ENCODE measurements at places on chromosomes 3 and 15.

DNA sequence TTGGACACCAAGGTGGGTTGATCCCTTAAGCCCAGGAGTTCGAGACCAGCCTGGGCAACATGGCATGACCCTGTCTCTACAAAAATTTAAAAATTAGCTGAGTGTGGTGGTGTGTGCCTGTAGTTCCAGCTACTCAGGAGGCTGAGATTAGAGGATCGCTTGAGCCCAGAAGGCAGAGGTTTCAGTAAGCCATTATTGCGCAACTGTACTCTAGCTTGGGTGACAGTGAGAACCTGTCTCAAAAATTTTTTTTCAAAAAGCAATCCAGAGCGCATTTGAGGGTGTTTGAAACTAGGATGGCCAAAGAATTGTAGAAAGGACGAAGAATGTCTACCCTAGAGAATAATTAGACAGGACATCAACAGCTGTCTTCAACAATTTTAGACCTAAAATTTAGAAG lies 103.4 kb downstream of the STAC start:
- no peak for DNase-seq

DNA sequence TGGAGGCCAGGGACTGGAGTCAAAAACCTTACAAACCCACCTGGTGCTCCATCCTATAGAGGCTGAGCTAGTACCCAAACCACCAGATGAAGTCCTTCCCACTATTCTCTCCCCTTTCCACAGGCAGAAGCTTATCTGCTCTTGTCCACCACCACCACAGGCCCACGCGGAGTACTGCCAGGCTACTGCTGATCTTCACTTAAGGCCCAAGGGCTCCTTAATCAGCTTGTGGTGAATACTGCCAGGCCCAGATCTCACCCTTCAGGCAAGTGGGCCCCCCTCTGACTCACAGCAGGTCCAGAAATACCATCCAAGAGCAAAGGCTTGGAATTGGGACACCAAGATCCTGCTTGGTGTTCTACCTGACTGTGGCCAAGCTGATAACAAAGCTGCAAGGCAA lies 598.1 kb upstream of the CBLB start:
- DNase-seq = no peak

GRCh38 chr15:100732211-100733055 lies 130.0 kb downstream of the ASB7 start:
- no peak for DNase-seq

DNA sequence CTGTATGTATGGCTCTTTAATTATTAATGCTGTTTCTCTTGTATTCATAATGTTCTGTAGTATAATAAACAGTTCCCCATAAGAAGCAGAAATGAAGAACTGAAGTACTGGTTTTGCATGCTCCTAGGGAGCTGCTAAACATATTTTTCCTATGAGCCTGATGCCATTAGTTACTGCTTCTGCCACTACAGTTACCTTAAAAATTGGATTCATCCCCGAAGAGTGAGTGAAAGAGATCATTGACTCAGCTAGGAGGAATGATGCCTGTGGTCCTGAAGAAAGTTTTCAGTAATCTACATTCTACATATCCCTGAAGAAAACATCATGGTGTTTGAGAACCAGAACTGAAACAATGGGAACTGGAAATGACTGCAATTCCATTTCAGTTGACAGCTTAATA lies 37.1 kb upstream of the ST3GAL6 start:
- DNase-seq = no peak

DNA sequence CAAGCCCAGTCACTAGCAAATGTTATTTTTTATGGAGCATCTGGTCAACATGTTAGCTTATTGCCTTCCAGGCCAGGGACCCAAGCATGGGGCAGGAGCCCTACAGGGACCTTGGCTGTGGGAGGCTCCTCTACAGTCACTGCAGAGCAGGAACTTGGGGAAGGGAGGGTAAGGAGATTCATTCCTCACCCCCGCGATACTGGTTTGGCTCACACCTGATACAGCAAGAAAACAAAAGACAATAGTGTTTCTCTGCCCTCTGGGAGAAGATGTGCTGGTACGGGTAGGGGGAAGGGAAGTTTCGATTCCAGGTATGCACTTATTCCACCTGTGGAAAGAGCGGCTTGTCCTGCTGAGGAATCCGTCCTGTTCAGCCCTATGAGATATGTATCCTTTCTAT lies 77.6 kb downstream of the SLC12A8 start:
- no peak for DNase-seq

- no peak for DNase-seq
These were observed 36.1 kb upstream of the MECOM start for GRCh38 chr3:169699536-169700050.

DNA sequence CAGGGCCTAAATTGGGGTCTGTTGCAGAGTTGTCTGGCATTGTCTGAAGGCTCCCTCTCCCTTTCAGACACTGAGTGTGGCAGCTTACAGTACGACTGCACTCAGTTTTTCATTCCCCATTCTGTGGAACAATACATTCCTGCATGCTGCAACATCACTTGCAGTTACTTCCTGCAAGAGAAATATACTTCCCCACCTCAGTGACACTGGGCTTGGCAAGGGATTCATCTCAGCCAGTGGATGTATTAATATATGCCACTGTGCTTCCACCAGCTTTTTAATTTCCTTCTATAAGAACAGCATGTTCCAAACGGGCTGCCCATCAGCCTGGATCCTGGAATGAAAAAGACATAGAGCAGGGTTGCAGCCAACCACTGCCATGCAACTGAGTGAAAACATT lies 23.1 kb downstream of the B3GALNT1 start:
- DNase-seq = no peak

DNA sequence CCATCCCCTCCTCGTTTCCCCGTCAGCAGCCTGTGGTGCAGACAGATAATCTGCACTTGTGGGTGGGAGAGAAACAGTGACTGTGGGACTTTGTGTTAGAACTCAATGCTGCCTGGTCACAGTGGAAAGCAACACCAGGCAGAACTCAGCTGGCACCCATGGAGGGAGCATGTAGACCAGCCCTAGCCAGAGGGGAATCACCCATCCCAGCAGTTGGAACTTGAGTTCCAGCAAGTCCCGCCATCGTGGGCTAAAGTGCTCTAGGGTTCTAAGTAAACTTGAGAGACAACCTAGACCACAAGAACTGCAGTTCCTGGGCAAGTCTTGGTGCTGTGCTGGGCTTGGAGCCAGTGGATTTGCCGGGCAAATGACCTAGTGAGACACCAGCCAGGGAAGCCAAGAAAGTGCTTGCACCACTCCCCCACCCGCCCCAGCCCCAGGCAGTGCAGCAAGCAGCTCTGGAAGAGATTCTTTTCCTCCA lies 24.4 kb downstream of the ISG20 start:
- DNase-seq = no peak

DNA sequence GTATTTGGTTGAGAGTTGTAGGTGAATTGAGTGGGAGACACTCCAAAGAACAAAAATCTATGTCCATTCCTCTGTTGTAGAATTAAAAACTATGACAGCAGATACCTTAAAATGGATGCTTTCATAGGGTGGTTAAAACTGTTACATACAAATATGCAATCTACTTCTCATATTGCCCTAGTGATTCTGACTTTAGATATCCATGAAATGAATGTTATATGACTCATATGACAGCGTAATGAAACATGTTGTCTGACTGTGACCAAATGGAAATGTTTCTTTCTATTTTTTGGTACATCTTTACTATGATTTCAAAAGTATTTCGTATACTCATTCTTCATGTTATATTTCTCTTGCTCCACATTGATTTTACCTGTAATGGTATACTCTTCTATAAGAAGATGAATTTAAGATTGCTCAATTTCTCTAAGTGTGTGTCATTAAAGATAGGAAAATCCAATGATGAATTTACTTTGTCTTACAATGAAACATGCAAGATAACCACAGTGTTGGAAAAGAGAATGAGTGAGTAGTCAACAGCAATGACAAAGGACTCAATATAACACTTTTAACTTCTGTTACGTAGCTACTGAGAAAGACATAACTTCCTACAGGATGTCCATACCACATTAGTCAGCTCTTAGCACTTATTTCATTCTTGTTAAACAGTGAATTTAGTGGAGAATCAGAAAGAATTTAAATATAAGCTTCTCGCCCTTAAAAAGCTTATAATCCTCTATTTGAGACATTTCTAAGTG lies 79.3 kb upstream of the LSAMP start:
- DNase-seq = no peak

DNA sequence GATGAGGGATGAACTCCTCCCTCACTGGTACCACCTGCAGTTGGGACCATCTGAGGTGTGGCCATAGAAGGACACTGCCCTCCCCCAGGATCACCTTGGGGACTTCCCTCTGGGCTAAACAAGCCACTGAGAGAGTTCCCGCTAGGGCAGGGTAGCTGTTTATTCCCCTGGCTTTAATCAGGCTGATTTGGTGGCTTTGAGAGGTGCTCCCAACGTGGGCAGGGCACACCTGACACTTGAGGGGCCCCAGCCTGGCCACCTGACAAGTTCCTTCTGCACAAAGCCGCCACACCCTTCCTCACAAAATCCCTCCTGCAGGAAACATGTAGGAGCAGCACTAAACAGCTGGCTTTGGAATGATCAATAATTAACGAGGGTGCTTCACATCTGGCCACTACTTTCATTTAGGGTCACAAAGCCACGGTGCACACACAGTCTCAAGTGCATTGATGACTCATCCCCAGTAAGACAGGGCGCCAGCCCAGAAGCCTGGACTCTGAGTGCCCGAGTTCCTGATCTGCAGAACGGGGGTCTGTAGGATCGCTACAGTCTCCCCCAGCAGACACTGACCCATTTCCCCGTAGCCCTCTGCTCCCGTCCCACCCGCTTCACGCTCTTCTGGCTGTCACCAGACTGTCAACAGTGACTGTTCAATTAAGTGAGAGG lies 75.1 kb downstream of the ATP10A start:
- DNase-seq = no peak

DNA sequence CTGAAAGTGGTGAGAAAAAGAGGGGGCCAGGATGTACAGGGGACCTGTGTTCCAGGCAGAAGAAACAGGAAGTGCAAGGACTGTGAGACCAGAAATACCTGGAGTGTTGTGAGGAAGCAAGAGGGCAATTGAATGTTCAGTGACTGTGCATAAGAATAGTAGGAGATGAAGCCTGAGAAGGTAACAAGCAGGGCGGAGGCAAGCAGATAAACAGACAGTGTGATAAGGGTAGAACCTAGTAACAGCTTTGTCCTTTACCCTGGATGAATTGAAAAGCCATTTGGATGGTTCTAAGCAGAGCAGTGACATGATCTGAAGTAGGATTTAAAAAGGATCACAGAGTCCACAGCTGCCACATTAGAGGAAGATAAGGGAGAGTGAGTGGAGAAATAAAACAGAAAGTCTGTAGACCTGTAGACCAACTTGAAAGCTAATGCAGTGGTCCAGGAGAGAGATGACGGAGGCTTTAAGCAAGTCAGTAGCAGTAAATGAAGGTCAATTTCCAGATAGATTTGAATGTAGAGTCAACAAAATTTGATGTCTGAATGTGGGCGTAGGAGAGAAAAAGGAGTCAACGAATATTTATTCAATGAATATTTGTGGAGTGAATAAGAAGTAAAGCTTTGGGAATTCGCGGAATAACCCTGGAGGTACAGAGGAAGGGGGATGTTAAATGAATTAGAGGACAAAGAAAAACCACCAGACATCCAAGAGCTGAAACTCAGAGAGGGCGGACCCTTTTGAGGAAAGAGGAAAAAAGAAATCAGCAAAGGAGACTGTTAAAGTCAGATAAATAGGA lies 4.2 kb upstream of the PLOD2 start:
- DNase-seq = no peak

DNA sequence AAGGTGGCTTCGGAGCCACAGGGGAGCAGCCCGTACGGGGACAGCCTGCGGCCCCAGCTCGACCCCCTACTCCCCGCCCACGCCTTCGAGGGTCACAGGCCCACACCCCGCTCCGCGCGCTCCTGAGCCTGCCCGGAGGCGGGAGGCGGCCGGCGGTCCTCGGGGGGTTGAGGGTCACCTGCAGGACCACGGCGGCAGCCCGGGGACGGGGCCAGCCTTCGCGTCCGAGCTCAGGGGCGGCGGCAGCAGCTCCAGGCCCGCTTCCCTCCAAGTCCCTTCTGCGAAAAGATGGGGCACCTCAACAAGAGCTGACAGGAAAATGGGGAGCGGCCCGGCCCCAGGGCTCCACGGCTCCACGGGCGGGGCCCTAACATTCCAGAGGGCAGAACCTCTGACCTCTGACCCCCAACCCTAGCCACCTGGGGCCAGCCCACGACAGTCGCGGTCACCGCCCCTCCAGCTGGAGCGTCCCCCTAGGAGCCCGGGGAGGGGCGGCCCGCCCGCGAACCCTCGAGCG lies 428 bp downstream of the LYSMD4 start:
- no peak for DNase-seq

DNA sequence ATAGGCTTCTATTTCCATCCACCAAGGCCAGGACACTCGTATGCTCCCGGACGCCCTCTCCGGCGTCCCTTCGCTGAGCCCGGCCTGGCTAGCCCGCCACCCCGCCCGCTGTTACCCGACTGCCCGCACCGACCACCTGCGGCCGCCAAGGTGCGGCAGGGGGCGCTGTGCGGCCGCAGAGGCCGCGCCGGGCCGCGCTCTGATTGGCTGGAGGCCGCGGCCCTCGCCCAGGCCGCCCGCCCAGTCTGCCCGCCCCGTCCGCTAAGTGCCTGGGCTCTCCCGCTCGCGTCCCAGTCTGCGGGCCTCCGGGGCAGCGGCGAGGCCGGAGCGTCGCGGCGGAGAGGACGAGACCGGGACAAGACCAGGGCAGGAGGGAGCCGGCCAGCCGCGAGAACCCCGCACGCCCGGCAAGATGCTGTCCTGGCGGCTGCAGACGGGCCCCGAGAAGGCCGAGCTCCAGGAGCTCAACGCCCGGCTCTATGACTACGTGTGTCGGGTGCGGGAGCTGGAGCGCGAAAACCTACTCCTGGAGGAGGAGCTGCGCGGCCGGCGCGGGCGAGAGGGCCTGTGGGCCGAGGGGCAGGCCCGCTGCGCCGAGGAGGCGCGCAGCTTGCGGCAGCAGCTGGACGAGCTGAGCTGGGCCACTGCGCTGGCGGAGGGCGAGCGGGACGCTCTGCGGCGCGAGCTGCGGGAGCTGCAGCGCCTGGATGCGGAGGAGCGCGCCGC lies at the start of gene SYNM:
Gene SYNM, plus strand, starts transcription at position 293 of the 726 bp plus-strand sequence. Its CDS starts 120 bp downstream, at position 413.
- peak; percentile 87 for DNase-seq

DNA sequence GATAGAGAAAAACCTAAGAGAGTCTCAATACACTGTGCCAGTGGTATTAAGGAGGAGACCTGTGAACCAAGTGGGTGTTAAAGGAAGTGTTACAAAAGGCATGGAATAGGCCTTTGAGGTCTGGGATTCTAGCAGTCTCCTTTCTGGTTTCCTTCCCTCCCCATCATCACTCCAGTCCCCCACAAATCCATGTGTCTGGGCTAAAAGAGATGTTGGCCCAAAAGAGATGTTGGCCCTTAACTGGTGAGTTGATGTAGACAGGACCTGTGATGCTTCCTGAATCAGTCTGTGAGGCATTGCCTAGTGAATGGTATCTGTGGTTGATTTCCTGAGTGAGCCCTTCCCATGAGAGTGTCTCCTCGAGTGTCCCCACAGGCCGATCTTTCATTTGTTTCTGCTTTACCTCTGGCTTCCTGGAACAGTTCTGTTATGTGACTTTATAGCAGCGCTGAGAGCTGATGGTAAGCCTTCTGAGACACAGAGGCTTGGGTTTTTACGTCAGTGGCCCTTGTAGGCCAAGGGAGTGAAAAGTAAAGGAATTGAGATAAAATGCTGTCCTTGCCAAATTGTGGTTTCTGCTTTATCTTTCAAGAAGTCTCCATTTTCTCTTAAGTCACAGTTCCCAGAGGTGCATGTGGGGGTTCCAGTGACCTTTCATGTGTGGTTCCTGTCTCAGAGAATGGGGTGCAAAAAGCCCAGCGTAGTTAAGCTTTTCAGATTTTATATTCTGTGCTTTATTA lies 87.8 kb downstream of the KLHL25 start:
- DNase-seq = no peak

GRCh38 chr15:66733976-66734375 lies 31.9 kb downstream of the SMAD6 start:
- no peak for DNase-seq

GRCh38 chr15:55289011-55289745 lies 435 bp downstream of the RAB27A start:
- peak; percentile 18 for DNase-seq

Data from WERI-Rb-1 (cell line).